Stimulated activated memory B cell treated with anti-CD40 and anti-IgM and Interleukin-4, amounts not matched to agents 10 μg/mL and 1 μg/mL and 100 μg/mL, for 72 hours (primary cell): ENCODE measurements at places on chromosomes 16 and 17.
A peak's percentile ranks its signal among the peaks of the same experiment; 100 is the strongest.

DNA sequence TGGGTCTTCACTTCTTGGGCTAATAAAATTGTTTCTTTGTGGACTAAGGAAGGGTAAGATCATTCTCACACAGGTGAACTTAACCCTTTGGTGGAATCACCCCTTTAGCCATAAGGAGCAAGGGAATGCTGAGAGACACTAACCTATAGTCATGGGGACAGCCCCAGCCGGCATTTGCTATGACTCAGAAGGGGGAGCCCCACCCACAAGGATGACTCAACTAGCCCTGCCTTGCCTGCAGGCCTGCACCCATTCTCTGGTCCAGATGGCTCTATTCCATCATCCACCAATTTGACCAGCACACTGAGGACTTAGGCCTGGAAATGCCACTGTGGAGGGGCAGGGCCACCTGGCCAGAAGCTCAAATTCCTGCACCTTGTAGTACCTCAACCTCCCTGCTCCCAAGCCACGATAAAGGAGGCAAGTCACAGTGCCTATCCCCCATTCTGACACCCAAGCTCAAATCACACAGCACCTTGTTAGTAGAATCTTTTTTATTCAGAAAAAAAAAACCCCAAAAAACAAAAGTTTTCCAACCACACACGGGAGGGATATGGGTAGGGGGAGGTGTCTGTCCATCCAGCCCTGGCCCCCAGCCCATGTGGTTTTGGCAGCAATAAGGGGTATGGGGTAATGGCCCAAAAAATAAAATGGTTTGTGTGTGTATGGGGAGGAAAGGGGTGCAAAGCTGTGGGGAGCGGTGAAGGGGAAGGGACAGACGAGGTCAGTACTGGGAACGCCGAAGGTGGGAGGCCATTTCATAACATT, 3.0 kb downstream of the PFN1 start:
- peaks cover 71% of the 10 kb centered on the region for H3K4me1 ChIP-seq
- peak overlapping the region; percentile 95 for H3K4me3 ChIP-seq
- peak overlapping the region; percentile 92 for H3K27ac ChIP-seq
- peaks cover 66% of the 10 kb centered on the region for H3K36me3 ChIP-seq
- H3K27me3 ChIP-seq = no peaks in the 10 kb centered on the region

GRCh38 chr17:12463102-12463501, 202.6 kb upstream of the MYOCD start:
- ATAC-seq = no peak

DNA sequence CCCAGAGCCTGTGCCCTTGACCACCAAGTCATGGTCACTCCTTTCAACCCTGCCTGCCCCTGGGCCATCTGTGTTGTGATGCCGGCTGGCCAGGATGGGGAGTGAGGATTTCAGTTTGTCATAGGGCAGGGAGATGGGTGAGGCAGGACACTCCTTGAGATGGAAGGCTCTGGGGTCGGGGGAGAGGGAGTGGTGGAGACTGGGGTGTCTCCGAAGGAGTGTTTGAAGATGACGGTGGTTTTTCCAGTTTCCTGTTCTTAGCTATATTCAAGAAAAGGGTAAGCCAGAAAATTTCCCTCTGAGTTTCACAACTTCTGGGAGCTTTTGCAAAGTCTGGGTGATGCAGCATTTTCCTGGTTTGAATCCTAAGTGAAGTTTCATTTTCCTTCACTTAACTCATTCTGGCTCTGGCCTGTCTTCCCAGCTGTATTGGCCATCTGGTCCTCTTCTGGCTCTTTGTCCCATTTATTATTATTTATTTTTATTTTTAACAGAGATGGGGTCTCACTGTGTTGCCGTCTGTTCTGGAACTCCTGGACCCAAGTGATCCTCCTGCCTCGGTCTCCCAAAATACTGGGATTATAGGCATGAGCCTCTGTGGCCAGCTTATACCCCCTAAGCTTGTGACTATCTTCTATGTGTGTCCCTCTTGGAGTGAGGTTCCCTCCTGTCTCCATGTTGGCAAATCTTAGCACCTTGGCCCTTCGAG, 27.7 kb downstream of the ABCC1 start:
- H3K27me3 ChIP-seq = no peaks in the 10 kb centered on the region
- no peak overlapping the region for H3K4me3 ChIP-seq
- no peak overlapping the region for H3K27ac ChIP-seq
- peaks cover 89% of the 10 kb centered on the region for H3K36me3 ChIP-seq
- peaks cover 30% of the 10 kb centered on the region for H3K4me1 ChIP-seq

DNA sequence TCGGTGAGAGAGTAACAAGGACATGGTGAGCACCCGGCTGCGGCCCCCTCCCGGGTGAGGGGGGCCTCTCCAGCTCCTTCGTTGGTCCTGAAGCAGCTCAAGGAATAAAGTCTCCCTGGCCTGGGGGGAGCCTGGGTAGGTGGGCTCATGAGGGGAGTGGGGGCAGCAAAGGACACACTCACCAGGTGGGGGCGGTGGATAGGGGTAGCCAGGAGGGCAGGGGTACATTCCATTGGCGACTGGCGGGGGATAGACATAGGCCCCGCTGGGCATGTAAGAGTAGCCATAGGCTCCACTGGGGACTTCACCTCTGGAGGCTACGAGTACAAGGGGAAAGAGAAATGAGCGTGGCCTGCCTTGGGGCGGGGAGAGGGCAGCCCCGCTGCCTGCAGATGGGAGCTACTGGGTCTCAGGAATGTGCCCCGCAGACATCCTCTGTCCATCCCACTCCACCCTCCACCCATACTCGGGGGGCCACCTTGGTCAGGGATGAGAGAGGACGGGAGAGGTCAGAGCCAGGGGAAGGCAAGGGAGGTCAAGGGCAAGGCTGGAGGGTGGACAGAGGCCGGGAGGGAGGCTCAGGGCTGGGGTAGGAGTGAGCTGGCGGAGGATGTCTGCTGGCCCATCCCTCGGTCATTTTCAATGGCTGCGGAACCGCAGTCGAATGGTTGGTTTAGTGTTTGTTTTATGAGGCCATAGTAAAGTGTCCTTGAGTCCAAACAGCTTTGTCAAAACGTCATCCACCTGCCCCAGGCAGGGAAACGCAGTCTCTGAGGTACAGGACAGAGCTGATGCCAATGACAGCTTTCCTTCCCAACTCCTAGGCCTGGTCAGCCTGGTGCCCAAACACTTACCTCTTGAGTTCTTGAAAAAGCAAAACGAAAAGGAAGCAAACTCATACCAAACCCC, 3.7 kb upstream of the UNC13D start:
- no peak overlapping the region for H3K4me3 ChIP-seq
- ATAC-seq = no peak
- H3K36me3 ChIP-seq = peaks cover 43% of the 10 kb centered on the region
- peak overlapping the region; percentile 40 for H3K27ac ChIP-seq
- peaks cover 46% of the 10 kb centered on the region for H3K4me1 ChIP-seq

- H3K27me3 ChIP-seq = peaks cover 55% of the 10 kb centered on the region
- no peak overlapping the region for H3K27ac ChIP-seq
- peaks cover 7% of the 10 kb centered on the region for H3K4me1 ChIP-seq
These were observed 4.7 kb upstream of the SMTNL2 start for GRCh38 chr17:4579678-4580077.

DNA sequence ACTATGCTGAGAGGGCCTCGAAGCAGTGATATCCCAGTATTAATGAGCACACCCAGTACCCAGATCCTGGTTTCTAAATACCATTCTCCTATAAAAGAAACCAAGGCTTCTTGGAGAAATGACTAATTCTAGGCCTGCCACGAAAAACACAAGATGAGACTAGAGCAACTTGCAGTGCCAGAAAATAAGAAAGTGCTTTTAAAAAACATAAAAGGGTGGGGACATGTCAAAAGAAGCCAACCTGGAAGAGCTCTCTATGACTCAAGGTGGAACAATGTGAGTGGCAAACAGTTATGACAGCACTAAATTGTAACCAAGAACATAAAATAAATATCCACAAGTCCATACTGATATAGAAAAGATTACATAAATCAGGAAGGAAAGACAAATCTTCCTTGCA, 153.2 kb upstream of the KCNJ18 start:
- peaks cover 51% of the 10 kb centered on the region for H3K36me3 ChIP-seq
- H3K27ac ChIP-seq = no peak overlapping the region
- ATAC-seq = no peak
- H3K27me3 ChIP-seq = no peaks in the 10 kb centered on the region
